ENCODE measurements at places on chromosomes 3 and 15.

DNA sequence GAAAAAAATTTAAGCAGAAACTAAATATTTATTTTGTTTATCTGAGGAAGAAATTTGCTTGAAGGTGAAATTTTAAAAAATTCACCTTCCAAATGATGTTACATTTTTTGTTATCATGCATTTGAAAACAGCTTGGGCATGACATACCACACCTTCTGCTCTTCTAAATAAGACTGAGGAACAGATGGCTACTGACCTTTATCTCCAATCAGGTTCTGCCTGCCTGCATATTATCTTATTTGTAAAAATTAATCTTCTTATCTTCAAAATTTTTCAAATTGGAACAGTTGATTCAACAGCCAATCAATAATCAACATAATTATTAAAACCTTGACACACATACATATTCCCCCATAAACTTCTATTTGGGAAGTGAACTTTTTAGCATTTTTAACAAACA, 641.8 kb upstream of the ZNF385D start:
- no peak for DNase-seq

DNA sequence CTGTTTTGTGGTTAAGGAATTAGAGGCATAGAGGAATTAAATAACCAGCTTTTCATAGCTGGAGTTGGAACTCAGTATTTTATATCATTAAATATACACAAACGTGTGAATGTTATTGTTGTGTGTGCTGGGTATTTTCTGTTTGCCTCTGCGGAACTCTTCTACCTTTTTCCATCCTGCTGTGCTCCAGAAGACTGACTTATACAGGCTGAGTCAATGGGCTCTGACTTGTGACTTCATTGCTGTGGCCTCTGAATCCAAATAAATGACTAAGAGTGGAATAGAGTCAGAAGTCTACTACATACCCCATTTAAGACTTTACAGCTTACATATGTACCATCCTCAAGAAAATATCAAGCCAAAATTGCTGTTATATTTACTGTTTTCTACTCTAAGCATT, 17.6 kb downstream of the ARIH1 start:
- DNase-seq: no peak

DNA sequence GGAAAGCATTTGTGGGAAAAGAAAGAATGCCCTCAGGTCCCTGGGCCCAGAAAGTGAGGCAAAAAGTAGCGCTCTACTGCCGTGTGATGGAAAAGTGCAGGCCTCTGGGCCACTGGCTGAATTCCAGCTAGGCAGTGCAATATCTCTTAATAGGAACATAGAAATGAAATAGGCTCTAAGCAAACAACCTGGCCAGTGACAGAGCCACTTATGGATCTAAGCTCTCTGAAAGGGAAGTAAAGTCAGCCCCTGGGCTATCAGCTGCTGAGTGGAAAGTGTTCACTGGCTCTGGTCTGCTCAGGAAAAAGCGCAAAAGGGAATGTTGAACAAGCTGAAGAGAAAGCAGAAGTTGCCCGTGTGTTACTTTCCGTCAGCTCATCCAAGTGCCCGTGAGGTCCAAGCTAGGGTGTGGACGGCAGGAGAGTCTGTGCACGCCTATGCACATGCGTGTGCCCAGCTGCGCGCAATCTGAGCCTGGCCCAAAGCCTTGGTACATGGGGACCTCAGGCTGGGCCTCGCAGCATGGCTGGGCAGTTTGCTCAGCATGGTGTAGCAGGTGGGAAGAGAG, 74.0 kb upstream of the RAD18 start:
- no peak for DNase-seq

DNA sequence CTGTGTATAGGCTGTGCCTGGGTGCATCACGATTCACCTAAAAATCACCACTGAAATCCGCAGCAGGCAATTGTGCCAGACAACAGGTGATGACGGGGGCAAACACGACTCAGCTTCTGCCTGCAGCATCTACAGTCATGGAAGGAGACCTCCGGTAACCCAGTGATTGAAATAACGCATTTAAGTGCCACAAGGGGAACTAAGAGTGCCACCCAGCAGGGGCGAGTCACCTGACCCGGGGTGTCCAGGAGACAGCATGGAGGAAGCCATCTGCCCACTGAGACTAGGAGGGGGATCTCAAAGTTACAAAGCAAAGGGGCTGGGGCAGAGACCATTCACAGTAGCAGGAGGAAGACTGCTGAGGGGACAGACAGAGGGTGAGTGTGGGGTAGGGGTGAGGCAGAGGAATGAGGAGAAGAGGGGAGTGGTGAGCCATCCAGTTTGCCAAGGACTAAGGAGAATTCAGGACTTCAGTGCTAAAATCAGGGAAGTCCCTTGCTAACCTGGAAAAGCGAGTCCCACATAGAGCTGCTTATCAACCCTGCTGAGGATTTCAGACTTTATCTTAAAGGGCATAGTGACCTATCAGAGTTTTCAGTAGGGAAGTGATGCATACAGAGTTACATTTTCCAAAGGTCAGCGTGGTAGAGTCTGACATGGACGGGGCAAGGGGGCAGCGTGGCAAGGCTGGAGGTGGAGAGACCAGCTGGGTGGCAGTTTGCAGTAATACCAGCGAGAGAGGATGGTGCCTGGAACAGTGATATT, 256.7 kb upstream of the HES1 start:
- DNase-seq: no peak

- DNase-seq: no peak
These were observed 14.4 kb downstream of the RGMA start for GRCh38 chr15:93074599-93074998.
